Frontal cortex (tissue), 4 donors: ENCODE measurements at places on chromosomes 16 and 17. TPM values are rescaled to one million over a fixed set of nuclear protein-coding genes. Genes with fewer than 3 reads are reported as not detected.
A peak's percentile ranks its signal among the peaks of the same experiment; 100 is the strongest.

GRCh38 chr17:71455219-71455618 lies 665.6 kb upstream of the SOX9 start:
- DNase-seq = no peak

The MAP2K6 gene
- 30.6 TPM for total RNA-seq

DNA sequence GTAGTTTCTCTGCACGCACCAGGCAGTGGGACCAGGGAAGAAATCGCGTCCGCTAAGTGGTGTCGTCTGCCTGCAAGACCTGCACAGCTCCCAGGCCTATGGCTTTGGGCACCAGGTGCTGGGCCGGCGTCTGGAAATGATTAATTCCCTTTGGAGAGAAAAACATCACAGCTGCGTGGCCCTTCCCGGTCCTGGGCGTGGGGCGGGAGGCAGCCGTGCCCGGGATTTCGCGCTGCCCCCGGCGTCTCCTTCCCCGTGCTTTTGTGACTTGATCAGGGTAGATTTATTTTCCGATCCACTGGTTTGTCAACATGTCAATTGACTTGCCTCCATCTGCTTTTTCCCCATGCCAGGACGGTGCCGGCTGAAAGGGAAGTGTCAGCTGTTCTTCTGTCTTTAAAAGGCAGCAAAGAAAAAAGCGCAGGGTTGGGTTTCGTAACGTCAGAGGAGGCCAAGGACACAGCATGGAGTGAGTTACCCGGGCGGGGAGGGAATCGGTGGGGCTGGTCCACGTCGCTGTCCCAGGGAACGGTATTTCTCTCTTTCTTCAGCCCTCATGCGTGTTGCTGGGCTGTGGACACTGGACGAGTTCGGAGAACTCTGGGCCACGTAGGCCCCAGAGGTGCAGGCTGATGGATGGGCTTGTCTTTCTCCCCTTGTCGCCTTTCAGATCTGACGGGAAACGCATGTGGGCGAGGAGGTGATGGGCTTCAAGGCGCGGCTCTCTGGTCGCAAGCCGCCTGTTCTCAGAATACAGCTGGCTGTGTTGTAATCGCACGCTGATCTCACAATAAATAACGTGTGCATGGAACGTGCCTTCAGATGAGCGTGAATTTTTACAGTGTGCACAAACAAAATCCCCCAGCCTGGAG lies 188.1 kb upstream of the ZNF469 start:
- DNase-seq = peak; percentile 37

The CHRNB1 gene
- 16.7 TPM for total RNA-seq

The KRT27 gene
- total RNA-seq = not detected

DNA sequence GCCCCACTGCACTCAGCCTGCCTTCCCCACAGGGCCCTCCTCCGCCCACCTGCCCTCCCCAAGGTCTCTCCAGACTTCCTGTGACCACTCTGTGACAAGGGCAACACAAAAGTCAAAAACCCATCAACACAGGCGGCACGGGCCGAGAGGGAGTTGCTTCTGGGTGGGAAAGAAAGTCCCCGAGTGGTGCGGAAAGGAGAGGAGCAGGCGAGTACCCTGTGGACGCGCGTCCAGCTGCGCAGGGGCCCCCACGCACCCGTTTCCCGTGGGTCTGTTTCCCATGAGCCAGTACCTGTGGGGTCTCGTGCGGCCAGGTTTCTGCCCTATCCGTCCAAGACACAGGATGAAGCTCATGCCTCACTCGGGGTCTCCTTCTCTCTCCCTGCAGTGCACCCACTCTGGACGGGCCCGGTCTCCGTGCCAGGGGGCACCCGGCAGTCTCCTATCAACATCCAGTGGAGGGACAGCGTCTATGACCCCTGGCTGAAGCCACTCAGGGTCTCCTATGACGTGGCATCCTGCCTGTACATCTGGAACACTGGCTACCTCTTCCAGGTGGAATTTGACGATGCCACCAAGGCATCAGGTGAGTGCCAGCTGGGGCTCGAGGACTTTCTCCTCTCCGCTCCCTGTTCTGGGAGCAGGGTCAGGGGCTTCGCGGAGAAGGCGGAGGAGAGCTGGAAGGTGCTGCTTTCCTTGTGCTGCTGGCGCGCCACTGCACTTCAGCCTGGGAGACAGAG lies 12.2 kb downstream of the CD2BP2 start:
- no peak for DNase-seq

The NDRG4 gene
- 230 TPM for total RNA-seq

DNA sequence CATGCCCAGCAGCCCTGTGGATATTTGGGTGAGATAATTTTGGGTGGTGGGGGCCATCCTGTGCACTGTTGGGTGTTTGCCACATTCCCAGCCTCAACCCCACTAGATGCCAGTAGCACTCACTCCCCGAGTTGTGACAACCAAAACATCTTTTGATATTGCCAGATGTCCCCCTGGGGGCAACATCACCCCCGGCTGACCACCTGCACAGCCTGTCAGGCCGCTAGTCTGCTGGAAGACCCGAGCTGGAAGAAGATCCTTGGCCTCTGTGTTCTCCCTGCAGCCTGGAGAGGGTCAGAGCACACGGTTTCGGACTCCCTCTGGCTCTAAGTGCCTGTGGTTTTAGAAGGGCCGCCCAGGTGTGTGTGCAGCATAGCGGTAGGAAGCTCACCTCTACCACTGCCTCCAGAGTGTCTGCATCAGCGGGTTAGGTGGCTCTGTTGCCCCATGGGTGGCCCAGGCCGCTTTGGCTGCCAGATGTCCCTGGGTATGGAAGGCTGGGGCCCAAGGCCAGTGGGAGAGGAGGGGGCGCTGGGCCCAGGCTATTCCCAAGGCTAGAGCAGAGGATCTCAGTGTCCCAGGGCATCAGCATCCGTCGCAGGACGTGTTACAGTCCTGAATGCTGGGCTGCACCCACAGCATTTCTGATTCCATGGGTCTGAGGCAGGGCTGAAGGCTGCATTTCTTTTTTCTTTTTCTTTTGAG lies 195.8 kb upstream of the GSE1 start:
- DNase-seq = no peak

The BRIP1 gene
- 6.5 TPM for total RNA-seq

DNA sequence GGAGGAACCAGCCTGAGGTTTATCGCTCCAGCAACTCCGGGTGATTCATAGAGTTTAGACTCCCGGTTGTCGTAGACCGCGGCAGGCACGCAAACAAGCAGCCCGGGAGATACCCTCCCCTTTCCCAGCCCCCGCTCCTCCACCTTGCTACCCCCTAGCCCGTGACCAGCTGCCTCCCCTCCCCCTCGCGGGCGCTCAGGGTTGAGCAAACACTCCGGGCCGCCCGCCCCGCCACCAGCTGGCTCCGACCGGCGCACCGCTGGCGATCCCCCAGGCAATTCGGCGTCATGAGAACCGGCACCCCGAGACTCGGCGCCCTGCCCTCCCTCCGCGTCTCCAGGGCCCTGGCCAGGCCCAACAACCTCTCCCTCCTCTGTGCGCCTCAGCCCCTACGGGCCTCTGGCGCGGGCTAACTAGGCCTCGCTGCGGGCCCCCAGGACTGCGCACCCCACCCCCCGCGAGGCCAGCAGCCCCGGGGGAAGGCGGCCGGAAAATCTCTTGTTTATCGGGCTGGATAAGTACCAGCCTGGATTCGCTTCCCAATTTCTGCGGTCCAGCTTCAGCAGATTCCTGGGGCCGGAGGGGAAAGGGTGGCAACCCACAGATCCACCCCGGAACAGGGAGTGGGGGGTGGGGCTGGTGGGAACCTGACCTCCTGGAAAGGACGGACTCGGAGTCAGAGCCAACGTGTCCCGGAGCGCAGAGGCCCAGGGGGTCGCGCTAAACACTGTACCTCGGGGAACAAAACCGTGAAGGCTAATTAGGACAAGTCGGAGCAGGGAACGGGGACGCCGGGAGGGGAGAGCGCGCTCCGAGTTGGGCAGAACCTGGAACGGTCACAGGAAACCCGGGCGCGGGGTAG lies 951 bp upstream of the GPRC5C start:
- DNase-seq = peak; percentile 60

The ANKS4B gene
- under 0.01 TPM for total RNA-seq

- no peak for DNase-seq
These were observed 10.3 kb downstream of the EPX start for GRCh38 chr17:58202859-58203258.

- peak; percentile 88 for DNase-seq
These were observed at the start of gene ZNF267 for GRCh38 chr16:31873556-31874365. TSS of gene ZNF267 (plus strand) at chr16:31873807. CDS start at chr16:31873967, 160 bp downstream.

DNA sequence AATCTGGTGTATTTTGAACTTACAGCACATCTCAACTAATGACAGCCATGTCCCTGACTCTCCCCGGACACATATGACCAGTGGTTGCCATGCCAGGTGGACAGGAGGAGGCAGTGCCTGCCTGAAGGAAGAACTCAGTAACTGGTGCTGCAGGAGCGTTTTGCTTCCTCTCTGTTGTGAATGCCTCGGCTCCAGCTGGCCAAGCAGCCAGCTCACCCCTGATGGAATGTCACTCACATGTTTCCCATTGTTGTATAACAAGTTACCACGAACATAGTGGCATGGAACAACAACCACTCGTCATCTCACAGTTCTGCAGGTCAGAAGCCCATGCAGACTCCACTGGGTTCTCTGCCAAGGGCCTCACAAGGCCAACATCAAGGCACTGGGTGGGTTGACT lies 20.1 kb upstream of the IRF8 start:
- DNase-seq = no peak

- no peak for DNase-seq
These were observed 355.2 kb downstream of the HAPSTR1 start for GRCh38 chr16:9446471-9447194.

The SOCS1 gene
- 0.82 TPM for total RNA-seq

The MPG gene
- 48.9 TPM for total RNA-seq

The GCGR gene
- not detected for total RNA-seq

The BBS2 gene
- total RNA-seq = 144 TPM

GRCh38 chr17:38738686-38739085 lies 8.5 kb downstream of the CISD3 start:
- DNase-seq = no peak

DNA sequence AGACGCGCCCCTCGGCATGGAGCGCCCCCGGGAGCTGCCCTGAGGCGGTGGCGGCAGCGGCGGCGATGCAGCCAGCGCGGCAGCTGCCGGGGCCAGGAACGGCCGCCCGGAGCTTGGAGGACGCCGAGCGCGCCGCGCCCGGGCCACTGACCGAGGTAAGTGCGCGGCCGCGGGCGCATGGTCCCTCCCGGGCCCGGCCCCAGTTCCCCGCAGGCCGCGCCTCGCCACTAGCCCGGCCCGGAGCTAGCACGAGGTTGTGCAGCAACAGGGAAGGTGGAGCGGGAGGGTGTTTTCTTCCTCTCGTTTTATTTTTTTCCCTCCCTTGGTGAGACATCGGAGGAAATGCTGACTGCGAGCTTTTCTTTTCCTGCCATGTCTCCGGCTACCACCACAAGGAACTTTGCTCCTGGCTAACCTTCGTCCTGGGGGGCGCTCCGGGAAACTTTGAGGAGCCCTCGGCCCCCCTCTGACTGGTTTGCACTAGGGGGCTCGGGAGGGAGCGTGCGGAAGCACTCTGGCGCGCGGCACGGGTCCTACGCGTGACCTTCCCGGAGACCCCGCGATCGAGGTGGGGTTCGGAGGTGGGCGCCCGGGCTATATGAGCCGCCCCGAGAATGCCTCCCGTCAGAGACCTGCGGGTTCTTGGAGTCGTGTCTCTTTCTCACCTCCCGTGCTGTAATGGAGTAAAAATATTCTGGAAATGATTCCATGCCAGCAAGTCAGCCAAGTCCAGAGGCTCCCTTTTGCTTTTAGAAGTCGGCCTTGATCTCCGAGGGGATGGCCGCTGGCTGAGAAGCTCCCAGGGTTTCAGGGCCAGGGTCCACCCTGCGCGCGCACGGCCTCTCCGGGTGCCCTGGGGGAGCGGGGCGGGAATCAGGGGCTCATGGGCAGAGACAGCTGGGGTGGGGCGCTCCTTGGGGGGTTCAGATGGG lies 868 bp downstream of the KCNJ12 start:
- peak; percentile 46 for DNase-seq

The HOXB1 gene
- not detected for total RNA-seq

The SEPTIN1 gene
- not detected for total RNA-seq
